Activated CD8-positive, alpha-beta T cell treated with anti-CD3 and anti-CD28 coated beads, Interleukin-2, amount 10 ng/mL, durations not matched to agents 7 days and 5 days (primary cell): ENCODE measurements at places on chromosomes 5 and 9.

DNA sequence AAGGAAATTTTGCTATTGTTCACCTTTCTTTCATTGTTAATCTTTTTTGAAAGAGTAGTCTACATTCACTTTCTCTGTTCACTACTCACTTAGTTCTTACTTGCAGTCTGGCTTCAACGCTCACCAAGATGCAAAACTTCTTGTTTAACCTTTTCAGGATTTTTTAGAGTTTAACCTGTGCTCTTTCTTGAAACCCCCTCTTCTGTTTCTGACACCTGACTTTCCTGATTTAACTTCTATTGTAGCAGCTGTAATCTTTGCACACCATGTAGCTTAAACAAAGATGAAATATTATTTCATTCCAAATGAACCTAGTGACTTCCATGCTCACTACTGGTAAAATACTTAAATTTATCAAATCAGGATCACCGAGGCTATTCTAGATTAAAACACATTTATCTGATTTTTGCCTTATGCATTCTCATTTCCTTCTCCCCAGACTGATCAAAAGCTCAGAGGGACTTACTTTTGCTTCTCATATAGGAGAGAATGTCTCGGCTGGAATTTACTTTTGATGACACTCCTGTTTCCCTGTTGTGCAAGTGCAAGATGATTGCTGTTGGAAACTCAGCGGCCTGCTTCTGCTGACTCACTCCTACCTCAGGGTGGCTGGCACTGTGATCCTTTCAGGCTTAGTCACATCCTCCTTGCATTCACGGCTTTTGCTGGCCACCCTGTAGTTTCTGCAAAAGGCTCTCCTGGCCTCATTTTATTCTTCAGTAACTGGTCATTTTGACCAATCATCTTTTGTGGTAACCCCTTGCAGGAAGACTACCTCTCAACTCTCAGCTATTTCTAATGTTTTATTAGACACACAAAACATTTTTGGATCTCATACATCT is 109.3 kb upstream of the IFNE start:
- peak; percentile 67 for DNase-seq

DNA sequence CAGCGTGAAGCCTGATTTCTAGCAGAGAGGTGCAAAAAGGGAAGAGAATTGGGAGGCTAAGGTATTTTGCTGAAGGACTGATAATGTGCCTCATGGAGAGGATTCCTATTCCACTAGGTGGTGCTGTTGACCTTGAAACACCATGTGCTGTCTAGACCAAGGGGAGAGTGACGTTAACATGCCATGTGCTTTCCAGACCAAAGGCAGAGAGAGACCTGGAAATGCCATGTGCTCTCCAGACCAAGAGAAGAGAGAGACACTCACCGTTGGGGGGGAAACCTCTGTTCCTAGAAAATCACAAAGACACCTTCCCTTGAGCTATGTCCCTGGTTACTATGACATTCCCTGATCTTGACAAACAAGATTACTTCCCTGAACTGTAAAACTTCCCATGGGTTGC is 286.0 kb upstream of the TUSC1 start:
- DNase-seq = peak; percentile 21

GRCh38 chr9:38298503-38298902 is 94.0 kb upstream of the ALDH1B1 start:
- DNase-seq = no peak

GRCh38 chr5:134523543-134524271 is 1.8 kb upstream of the JADE2 start:
- DNase-seq = no peak
